ENCODE measurements at places on chromosomes 11 and 22.

- no peak for DNase-seq
Observed at GRCh38 chr11:7484131-7484530, 1.2 kb upstream of the OLFML1 start.

DNA sequence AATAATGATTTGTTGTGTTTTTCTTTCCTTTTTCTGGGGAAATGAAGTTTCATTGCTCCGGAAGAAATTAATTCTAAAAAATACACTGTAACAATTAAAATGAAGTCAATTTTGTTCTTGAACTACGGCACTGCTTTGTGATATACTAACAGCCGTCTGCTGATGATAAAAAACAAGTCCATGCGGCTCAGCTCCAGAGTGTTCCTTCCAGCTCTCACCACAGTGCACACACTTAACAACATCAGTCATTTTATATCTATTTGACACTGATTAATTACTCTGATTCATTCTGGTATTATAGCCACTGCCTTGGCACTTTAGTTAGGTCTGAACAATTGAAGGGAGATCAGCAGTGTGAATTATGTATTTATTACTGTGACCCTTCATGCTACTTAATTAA is 97.4 kb upstream of the SLC6A5 start:
- DNase-seq, result no peak

- no peak for DNase-seq
Observed at GRCh38 chr11:5923427-5923776, 18.6 kb upstream of the OR56A3 start.

DNA sequence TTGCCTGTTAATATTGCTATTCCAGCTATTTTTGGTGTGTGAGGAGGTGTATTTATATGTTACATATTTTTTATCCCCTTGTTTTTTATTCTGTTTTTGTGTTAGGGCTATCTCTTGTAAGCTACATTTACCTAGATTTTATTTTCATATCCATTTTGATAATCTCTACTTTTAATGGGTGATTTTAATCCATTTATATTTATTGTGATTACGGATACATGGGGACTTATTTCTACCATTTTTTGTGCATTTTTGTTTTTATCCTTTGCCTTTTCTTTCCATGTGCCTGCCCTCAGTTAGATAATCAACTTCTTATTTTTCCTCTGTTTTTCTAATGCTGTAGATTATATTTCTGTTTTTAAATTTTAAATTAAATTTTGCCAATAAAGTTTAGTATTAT is 28.3 kb downstream of the PDHX start:
- no peak for DNase-seq

DNA sequence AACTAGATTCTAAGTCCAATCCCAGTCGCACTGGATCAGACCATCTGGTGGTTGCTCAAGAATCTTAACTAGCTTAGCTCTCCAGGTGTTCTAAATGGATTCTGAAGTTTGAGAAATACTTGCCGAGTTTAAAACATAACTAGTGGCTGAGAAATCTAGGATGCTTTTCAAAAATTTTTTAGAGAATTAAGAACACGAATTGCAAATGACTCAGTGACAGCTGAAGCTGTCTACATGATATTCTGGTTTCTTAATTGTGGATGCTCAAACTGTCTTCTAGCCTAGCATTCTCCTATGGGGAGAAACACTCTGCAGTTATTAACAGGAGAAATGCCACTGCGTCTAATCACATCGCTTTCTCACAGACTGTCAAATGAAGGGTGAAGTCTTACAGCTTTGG is 20.2 kb upstream of the TP53AIP1 start:
- no peak for DNase-seq

GRCh38 chr11:69822676-69823494 is 3.7 kb upstream of the FGF3 start:
- no peak for DNase-seq

- no peak for DNase-seq
Observed at GRCh38 chr22:20129747-20130014, 1.9 kb upstream of the ZDHHC8 start.

DNA sequence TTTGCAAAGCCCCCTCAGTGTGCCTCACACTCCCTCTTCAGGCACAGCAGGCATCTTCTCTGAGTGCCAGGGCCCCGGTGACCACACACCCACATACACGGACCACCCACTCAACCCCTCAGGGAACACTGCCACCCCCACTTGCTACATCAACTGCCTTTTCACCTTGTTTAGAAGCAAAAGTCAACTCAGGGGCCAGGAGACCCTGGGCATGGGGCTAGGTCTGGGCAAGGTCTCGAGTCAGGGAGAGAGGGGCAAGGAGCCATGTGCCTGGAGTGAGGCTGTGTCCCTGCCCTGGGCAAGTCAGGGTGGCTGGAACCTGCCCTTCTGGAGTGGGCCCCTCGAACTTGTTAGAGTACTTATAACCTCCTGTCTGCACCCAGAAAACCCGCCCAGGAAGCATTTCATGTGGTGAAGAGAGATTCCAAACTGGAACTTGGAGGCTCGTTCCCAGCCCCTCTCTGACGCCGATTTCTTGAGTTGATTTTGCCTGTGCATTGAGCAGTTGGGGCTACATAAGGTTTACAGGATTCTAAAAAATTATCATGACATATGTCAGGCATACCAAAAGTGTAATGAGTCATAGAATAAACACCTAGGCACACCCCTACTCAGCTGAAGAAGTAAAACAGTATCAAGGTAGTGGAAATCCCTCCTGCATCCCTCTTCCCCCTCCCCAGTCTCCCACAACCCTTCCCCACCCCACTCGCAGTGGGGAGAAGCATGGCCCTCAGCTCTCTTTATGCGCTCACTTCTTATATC is 74.3 kb downstream of the MYEOV start:
- no peak for DNase-seq

DNA sequence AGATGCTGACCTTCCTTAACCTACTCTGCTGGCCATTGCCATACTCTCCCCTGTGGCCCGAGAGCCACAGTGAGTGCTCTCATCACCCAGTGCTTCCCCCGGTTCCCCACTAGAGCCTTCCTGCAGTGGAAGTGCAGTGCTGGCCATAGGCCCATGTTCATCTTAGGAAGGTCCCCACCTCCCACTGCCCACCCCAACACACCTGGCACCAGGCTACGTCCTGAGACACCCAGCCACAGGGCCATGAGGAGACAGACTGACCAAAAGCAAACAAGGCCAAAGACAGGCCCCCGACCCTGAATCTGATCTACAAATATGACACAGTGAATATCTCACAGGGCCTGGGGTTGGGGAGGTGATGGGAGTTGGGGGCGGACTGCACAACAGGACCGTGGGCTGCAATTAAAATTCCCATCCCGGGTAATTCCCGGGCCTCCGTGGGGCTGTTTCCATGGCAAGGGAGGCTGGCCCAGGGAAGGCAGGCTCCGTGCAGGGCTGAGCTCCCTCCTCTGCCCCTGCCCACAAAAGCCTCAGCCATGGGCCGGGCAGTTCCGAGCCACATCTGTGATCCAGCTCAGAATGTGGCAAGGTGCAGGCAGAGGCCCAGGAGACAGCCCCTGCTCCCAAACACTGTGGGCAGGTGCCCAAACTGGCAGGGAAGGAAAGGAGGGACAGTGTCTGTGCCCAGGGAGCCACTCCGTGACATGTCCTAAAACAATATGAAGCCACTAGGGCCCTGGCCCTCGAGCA is 5.1 kb upstream of the CHST1 start:
- no peak for DNase-seq

DNA sequence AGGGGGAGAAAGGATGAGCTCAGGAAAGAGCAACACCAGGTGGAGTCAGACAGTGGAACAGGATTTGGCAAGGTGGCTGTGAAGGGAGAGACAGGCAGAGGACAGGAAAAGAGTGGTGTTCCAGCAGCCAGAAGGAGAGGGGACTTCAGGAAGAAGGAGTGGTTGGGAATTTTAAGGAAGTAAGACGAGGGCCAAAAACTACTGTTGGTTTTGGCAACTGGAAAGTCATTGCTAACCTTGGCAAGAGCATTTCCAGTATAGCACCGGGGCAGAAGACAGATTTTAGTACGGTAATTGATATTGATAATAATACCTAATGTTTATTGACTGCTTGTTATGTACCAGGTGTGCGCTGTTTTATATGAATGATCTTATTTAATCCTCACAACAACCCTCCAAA is 15.4 kb upstream of the DDX6 start:
- no peak for DNase-seq
